ENCODE measurements at places on chromosomes 16 and 17.

- DNase-seq: peak; percentile 97
These were observed 33.3 kb downstream of the OR1D5 start for GRCh38 chr17:3030096-3030495.

DNA sequence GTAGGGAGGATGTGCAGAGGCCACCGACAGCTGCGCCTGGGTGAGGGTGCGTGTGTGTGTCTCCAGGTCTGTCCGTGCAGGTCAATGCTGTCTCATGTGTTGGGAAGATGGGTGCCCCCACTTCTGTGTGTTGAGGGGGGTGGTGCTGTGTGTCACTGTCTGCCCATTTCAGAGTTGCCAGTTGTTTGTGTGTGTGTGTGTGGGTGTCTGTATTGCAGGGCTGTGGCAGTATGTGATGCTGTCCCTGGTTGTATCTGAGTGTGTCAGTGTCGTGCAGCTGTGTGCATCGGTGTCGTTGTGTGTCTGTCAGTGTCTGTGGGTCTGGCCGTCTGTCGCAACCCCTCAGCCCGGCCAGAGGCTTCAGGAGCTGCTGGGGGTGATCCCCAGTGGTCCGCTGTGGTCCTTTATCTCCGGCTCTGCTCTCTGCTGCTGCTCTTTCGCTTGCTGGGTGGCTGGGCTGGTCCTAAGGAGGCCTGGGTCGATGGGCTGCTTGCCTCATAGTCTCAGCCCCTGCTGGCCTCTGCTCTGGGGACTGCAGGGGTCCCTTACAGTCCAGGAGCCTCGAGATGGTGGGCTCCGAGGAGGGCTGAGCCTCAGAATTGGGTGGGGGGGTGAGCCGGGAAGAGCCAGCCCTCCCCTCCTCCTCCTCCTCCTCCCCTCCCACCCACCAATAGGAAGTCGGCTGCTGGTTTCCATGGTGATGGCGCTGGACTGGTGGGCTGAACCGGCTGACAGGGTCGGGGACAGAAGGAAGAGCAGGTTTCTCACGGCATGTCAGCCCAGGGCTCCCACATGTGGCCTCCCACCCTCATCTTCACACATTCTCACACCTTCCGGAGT, at the start of gene TSPOAP1:
Gene TSPOAP1 (minus strand): TSS at position 601 of the 840 bp plus-strand sequence. CDS start 875 bp downstream, outside the sequence.
- DNase-seq: no peak

DNA sequence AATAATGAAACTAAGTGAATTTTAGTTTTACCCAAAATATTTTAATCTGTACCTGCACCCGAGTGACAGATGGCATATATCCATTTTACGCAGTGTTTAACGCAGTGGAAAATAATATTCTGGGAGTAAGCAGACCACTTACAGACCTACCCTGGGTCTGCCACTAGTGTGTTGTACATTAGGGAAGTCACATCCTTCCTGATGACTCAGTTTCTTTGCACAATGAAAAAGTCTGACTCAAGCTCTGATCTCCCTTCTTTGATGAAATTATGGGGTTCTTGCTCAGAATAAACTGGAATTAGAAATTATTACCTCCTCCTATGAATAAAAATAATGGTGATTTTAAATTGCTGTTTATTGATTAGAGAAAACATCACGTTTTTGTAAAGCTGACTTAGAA, 123.2 kb upstream of the AXIN2 start:
- DNase-seq: peak; percentile 49

- no peak for DNase-seq
These were observed 1.2 kb downstream of the TMC6 start for GRCh38 chr17:78127239-78127887.

DNA sequence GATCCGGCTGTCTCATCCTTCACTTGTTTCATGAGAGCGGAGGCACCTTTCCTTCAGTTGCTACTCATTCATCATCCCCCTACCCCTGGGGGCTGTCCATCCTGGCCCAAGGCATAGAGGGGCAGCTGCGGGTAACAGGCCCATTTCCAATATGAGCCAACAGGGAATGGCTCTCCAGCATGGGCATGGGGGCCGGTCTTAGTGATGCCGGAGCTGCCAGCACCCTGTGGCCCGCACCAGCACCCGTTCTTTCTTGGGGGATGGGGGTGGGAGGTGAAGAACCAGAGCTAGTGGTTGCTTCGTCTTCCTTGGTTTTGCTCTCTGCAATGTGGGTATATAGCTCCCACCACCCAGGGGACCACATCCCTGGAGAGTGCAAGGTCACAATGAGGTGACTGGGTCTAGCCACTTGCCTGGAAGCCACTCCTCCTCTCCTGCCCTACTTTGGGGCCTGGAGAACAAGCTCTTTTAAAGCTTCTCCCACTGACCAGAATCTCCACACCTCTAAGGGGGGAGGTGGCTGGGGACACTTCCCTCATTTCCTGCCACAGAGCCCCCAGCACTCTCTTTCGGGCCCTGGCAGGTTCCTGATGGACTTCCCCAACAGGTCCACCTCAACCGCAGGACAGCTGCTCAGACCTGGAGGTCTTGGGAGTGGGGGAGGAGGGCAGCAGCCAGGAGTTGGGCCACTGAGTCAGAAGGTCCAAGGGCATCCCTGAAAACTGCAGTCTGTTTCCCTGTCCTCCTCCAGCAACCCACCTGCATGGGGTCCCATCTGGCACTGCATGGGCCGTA, 11.9 kb upstream of the TBX2 start:
- no peak for DNase-seq
